ENCODE measurements at places on chromosomes 7 and 10.

DNA sequence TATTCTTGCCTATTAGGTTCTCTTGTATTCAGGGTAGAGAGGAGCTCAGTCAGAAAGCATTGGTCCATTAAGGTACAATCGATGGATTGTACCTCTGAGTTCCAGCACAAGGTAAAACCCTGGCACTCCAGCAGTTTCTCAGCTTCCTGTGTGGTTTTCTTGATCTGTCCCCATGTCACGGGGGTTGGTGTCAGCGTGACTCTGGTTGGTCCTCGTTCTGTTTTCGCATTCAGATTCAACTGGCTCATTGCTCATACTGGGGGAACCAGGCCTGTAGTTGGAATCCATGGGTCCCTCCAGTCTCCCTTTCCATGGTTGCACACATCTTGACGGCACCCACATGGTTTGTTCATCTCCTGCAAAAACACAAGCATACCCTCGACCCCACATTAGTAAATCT lies 32.7 kb upstream of the RASGEF1A start:
- no peak for DNase-seq

- no peak for DNase-seq
These were observed 117.1 kb upstream of the DIP2C start for GRCh38 chr10:806451-807162.

DNA sequence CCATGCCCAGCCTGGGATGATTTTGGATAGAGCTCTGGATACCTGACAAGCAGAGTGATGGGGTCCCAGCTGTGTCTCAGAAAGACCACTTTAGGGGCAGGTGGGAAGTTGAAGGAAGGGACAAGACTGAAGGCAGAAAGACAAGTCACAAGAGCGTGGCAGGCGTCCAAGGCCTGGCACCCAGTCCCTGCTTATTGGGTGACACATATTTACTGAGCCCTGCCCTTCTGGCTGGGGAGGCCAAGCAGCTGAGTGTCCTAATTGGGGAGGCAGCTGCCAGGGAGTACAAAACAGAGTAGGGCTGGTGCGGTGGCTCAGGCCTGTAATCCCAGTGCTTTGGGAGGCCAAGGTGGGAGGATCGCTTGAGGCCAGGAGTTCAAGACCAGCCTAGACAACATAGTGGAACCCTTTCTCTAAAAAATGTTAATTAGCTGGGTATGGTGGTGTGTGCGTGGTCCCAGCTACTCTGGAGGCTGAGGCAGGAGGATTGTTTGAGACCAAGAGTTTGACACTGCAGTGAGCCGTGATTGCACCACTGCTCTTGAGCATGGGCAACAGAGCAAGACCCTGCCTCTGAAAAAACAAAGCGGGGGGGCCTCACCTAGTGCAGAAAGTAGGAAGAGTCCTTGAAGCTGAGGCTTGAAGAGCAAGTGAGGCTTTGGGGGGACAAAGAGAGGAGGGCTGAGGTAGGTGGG lies 53.0 kb upstream of the GTF2I start:
- no peak for DNase-seq

DNA sequence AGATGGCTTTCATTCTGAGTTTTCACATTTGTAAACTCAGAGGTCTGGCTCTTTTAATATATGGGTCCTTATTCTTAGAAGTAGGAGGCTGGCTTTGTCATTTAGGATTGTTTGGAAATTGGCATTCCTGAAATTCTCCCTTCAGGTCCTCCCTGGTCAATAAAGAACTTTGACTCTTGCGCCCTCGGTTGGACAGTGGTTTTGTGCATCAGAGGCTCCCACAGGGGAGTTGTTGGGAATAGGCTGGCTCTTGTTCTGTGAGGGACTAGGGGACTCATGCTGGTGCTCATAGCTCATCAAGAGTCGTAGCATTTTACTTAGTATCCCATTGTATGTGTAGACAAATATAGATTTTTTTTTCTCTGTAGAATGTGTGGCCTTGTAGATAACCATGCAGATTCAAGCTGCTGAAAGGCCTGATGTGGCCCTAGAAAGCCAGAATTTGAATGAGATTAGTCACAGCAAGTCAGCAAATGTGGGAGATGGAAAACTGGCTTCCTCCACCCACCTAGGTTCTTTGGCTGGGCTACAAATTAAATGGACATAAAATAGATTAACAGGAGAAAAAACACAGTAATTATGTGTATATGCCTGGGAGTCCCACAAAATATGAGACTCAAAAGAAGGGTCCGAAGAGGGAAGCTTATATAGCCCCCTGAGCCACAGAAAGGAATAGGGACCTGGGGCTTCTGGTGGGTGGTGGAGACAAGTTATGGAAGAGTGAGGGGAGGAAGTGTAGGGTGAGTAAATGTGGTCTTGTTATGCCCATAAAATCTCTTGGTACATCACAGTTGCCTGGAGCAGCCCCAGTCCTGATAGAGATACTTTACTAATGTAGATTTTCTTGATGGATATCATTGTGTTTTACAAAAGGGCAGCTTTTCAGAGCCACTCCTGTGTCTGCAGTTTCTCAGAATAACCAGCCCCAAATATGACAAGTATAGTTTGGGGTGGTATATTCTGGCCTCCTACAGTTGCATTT lies 94.6 kb upstream of the BTBD16 start:
- no peak for DNase-seq

DNA sequence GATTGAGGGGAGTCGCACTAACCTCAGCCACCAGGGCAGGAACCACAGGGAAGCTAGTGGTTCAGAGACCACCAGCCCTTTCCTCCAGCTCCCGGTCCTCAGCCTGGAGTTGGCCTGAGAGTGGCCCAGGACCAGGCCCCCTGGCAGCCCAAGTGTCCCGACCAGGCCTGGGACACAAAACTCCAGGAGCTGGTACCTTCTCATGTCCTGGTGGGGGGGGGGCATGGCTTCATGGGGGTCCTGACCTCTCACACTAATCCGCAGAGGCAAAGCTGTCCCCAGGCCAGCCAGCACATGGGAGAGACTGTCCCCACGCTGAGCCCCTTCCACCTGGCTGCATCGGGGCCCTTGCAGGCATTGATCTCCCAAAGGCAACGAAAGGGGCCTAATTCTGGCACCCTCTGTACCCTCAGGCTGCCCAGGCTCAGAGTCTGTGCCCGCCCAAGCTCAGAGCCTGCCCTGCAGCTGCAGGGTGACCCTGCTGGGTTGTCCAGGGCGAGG lies 28.2 kb downstream of the GPRIN2 start:
- DNase-seq: no peak

GRCh38 chr10:92891885-92892690 lies 43.8 kb downstream of the EXOC6 start:
- no peak for DNase-seq

DNA sequence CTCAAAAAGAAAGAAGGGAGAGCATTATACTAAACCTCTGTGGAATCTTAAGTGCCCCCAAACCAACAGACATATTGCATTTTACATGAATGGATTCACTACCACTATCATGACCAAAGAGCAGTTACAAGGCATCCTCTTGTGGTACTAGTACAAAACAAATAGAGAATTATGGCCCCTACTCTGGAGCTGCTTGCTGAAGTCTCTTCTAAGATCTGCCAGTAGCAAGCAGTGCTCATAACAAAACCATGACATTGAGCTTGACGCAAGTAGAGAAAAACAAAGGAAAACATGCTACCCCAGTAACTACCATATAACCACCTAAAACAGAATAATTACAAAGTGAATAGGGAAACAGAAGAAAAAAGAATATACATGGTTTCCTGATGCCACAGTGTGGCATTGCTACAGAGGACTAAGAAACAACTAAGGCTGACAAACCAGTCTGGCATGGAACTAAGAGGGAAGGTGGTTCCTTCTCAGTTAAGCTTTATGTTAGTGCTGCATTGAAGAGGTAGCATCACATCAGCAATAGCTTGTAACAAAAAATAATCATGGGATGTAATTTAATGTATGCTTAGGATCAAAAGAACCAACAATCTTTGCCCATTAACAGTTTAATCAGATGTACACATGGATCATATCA lies 150.2 kb upstream of the AGR3 start:
- DNase-seq: no peak

DNA sequence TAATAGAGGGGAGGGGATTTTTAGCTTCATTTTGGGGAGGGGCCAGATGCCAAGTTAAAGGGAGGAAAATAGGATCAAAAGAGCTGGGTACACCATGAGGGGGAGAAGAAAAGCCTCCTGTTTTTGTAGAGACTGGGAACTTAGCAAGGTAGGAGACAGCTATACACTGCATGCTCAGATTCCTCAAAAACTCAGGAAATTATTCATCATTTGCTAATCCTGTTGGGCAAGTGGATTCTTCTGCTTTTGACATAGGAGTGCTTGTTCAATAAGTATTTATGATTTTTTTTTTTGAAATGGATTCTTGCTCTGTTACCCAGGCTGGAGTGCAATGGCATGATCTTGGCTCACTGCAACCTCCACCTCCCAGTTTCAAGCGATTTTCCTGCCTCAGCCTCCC lies 73.4 kb downstream of the LYZL2 start:
- DNase-seq: no peak
